Coronary artery (tissue), 2 donors: ENCODE measurements at places on chromosomes 3 and 15.

DNA sequence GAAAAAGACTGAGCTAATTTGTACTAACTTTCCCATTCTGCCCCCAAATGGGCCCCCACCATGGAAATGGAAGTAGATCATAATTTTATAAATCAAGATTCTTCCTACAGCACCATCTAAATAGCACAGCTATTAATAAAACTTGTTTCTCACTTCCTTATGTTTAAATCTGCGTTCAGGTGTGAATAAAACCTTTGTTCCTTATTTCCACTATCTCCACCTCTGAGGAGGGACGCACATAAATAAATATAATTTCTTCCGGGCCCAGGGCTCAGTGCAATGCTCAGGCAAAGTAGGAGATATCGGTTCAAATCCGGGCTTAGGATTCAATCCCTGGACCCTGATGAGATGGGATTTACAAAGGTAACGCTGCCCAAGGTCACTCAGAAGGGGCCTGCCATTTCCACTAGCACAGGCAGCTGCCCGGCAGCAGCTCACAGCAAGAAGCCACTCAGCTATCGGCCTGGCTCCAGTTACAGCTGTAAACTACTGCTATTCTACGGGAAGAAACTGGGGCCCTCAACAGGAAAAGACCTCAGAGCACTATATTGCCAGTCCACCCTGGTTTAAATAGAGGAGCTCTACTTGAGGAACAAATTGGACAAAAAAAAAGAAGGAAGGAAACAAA is 52.5 kb downstream of the FOXP1 start:
- DNase-seq, result no peak

- no peak for DNase-seq
Observed at GRCh38 chr3:110974902-110975301, 96.7 kb upstream of the NECTIN3 start.

GRCh38 chr3:161171113-161171512 is 50.0 kb upstream of the NMD3 start:
- DNase-seq, result peak; percentile 77

DNA sequence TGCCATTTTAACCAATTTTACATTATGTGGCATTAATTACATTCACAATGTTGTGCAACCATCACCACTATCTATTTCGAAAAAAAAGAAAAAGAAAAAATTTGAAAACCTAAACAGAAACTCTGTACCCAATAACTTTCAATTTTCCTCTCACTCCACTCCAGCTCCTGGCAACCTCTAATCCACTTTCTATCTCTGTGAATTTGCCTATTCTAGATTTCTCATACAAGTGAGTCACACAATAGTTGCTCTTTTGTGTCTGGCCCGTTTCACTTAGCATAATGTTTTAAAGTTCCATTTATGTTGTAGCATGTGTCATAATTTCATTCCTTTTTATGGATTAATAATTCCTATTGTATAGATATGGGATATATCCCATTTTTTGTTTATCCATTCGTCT is 53.3 kb upstream of the TBC1D5 start:
- DNase-seq, result no peak

GRCh38 chr3:142445816-142446254 is 2.0 kb downstream of the XRN1 start:
- no peak for DNase-seq

GRCh38 chr15:27165590-27165989 is 194.6 kb downstream of the GABRG3 start:
- DNase-seq, result no peak

- no peak for DNase-seq
Observed at GRCh38 chr3:140438736-140439470, 239.0 kb upstream of the TRIM42 start.

DNA sequence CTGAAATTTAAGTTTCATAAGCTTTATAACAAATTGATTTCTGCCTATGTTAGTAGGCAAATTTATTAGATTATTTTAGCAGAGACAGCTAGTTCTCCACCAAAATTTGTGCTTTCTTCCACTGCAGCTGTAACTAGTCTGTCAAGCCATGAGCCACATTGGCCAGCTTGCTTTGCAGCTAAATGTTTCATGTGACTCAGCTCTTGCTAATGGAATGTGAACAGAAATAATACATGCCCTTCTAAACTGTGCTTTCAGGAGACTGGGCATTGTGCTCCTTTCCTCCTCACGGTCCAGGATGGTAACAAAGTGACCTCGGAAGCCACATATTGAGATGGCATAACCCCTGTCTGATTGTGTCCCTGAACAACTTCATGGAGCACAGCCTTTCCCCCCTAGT is 51.3 kb upstream of the KPNA4 start:
- DNase-seq, result no peak

DNA sequence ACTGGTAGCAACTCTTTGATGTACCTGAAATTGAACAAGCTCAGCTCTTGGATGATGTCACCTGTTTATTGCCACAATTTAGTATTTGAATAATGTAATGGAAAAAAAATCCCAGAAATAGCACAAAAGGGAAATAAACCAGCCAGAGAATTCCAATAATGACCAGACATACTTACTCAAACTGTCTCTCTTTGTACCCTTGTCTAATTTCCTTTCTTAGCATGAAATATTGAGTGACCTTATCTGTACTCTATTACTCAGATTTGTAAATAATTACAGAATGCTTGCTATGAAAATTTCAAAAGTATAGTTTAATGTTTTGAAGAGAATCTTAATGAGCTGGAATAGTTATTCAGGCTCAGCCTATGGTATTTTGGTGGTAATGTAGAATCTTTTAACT is 555.4 kb upstream of the SGO1 start:
- DNase-seq, result no peak

- DNase-seq, result no peak
Observed at GRCh38 chr15:22872936-22873701, 34.7 kb downstream of the NIPA2 start.

- no peak for DNase-seq
Observed at GRCh38 chr3:24272408-24272807, 222.2 kb downstream of the THRB start.

DNA sequence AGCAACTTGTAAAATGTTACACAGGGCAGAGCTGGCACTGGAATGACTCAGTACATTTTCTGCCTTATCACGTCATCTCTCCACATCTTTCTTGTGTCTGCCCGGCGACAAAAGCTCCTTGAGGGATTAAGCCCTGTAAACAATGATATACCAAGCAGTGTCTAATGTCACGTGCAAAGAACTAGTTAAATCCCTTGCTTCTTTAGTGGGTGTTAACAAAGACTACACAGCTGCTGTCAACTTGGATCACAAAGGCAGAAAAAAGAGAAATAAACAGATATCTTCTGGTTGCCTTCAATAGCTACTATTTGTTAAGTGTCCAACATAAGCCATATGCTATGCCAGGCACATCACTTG is 48.1 kb upstream of the FRMD4B start:
- DNase-seq, result no peak

- DNase-seq, result no peak
Observed at GRCh38 chr15:71110405-71111180, 4.7 kb upstream of the THSD4 start.

- no peak for DNase-seq
Observed at GRCh38 chr3:58003093-58003492, 5.1 kb upstream of the FLNB start.

DNA sequence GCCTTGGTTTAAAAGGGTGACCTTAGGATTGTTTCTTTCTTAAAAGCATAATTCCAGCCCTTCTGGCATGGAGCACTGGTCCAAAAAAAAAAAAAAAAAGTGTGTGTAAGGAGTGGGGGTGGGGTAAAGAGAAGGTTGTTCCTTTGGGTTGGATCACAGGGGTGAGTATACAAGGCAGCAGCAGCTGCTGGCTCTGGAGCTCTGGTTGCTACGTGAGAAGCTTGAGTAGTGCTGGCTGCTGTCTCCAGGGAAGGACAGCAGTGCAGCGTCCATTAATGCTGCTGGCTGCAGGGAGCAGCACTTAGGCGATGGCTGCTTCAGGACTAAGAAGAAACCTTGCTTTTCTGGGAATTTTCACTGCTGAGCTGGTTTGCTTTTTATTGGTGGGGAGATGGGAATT is 2.3 kb downstream of the SETD5 start:
- DNase-seq, result peak; percentile 89
